ENCODE measurements at places on chromosomes 16 and 17.

DNA sequence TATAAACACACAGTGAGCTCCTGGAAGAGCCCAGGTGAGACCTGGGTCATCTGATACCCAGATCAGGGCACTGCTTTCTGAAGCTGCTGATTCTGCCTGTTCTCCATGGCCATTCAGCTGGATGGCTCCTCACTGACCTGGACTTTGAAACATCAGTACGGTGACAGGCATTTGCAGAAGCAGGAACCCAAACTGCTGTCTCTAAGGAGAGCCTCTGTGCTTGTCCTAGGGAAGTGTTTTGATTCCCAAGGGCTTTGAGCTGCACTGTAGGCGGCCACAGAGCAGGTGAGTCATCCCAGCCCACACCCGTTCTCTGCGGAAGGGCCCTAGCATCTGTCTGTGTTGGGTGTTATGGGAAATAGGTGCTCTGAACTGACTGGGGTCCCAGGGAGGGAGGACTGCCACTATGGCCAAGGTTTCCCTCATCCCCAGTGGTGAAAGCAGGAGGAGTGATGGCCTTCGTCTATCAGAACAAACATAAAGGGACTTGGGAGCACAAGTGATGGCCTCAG, 60.7 kb upstream of the ADCY9 start:
- H3K36me3 ChIP-seq, result no peaks in the 10 kb centered on the region
- peaks cover 1% of the 10 kb centered on the region for H3K27me3 ChIP-seq
- no peak overlapping the region for H3K4me3 ChIP-seq
- peaks cover 34% of the 10 kb centered on the region for H3K4me1 ChIP-seq
- peak; percentile 8 for DNase-seq

DNA sequence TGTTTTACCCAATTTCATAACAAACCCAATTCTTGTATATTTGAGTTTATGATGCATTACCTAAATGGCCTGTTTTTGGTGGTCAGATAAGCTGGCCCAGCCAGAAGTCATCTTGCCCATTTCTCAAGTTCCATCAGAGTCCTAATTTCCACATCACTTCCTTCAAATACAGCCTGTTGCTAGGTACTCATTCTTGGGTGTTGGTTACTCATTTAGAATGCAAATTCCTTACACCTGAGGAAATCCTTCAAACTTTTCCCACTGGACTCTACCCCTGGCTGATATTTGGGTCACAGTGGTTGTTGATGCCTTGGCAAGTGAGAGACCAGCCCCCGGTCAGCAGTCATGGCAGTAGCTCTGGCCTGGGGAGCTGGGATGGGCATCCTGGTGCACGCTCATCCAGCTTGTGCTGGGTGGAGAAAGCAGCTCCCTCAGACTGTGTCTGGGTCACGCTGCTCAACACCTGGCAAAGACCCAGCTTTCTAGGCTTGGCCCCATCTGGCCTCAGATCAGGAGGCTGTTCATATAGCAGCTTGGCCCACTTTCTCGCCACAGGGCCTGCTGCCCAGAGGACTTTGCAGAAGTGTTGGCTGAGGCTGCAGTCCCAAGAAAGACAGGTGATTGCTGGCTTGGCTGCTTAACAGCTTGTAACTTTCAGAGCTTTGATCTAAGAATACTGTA, 25.8 kb downstream of the WSB1 start:
- no peak overlapping the region for H3K4me3 ChIP-seq
- no peak overlapping the region for H3K27ac ChIP-seq
- no peak for DNase-seq
- no peaks in the 10 kb centered on the region for H3K27me3 ChIP-seq
- H3K4me1 ChIP-seq, result peaks cover 35% of the 10 kb centered on the region

DNA sequence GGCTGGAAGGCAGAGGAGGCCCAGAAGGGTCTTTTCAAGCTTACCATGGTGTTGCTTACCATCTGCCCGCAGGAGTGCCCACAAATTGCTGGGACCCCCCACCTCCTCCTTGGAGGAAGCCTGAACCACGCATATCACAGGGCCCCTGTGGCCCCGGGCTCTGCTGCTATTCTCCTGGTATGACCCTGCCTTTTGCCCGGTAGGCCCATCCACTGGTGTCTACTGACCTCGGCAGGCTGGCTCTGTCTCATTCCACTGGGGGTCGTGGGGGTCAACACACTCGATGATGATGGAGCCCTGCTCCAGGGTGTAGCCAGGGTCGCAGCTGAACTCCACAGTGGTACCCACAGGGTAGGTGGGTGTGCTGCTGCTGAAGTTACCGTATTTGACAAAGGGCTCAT, 8.2 kb upstream of the PHF12 start:
- H3K4me3 ChIP-seq, result no peak overlapping the region
- H3K27ac ChIP-seq, result no peak overlapping the region
- no peaks in the 10 kb centered on the region for H3K36me3 ChIP-seq

GRCh38 chr16:69762814-69763598, 874 bp downstream of the WWP2 start:
- peak overlapping the region; percentile 85 for H3K27ac ChIP-seq
- H3K36me3 ChIP-seq, result no peaks in the 10 kb centered on the region
- peak; percentile 37 for DNase-seq
- H3K4me3 ChIP-seq, result peak overlapping the region; percentile 95
- H3K27me3 ChIP-seq, result no peaks in the 10 kb centered on the region
- H3K4me1 ChIP-seq, result peaks cover 60% of the 10 kb centered on the region

DNA sequence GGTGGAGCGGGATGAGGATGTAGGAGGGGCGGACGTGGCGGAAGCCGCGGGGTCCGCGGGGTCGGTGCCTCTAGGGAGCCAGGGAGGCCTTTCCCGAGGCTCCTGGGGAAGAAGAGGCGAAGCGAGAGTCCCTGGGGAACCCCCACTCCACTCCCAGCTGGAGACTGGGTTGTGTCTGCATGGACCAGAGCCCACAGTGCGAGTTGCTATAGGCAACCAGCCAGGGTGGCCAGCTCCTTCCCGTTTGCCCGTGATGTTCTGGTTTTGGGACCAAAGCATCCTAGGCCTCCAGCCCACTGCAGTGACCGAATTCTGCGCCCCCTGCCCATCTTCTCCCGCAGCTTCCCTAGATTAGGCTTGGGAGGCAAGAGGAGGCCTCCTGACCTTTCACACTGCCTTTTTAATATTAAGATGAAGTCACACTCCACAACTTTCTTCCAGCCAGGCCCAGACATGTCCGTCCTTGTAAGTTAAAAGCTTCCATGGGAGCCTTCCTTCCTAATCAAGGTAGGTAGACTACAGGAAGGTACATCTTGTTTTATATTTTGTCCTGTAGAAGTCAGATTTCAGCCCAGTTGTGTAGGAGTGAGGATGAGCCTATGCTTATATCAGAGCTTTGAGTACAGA, 469 bp downstream of the AMZ2 start:
- H3K4me1 ChIP-seq, result peaks cover 27% of the 10 kb centered on the region
- H3K4me3 ChIP-seq, result peak overlapping the region; percentile 77
- DNase-seq, result no peak
- peaks cover 3% of the 10 kb centered on the region for H3K36me3 ChIP-seq
- no peaks in the 10 kb centered on the region for H3K27me3 ChIP-seq

GRCh38 chr16:87996962-87997880, 46.0 kb downstream of the BANP start:
- peaks cover 4% of the 10 kb centered on the region for H3K36me3 ChIP-seq
- peaks cover 11% of the 10 kb centered on the region for H3K4me1 ChIP-seq
- DNase-seq, result no peak

DNA sequence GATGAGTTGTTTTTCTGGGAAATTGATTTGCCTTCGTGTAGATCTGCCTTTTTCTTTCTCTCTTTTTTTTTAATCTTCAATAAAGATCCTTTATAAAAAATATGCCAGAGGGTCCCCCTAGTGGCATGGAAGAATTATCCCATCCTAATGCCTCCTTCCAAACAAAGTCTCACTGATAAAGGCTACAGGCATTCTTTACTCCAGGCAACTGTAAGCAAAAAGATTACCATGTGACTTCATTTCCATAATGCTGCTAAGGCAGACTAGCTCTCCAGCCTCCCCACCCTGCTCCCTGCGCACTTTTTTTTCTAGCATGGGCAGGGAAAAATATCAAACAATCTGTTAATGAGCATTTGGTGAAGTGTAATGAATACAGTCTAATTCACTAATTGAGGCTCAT, 220.2 kb upstream of the CDH8 start:
- H3K4me3 ChIP-seq, result no peak overlapping the region
- no peak for DNase-seq
- H3K36me3 ChIP-seq, result no peaks in the 10 kb centered on the region
- H3K4me1 ChIP-seq, result no peaks in the 10 kb centered on the region
- H3K27ac ChIP-seq, result no peak overlapping the region

DNA sequence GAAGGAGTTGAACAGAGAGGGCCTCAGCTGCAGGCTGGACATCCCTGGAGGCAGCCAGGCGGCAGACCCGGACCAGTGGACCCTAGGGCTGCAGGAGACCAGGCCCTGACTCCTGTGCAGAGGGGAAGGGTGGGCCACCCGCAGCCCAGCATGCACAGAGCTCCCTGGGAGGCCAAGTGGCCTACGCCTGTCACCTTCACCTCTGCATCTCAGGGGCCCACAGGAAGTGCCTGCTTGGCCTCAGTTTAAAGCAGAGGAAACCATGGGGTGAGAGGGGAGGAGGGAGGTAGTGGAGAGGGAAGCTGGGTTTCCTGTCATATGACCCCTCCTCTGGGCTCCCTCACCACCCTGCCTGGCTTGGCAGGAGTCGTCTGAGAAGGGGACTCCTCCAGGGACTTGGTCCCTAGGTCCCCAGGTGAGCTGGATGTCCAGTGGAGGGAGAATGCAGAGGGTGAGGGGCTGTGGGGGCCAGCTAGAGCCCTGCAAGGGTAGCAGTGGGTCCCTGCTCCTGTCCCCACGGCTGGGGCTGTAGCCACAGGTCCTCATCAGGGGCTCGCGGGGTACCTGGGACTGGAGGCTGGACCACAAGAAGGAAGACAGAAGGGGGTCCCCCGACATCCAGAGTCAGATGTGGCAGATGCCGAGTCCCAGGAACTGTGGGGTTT, at the start of gene TMC8:
Gene TMC8 (plus strand): TSS at position 335 of the 665 bp plus-strand sequence. CDS start 818 bp downstream, outside the sequence.
- H3K4me3 ChIP-seq, result peak within 1 kb of the TSS; percentile 51
- peaks cover 9% of the 10 kb centered on the region for H3K36me3 ChIP-seq
- H3K4me1 ChIP-seq, result peaks cover 73% of the 10 kb centered on the region
- no peaks in the 10 kb centered on the region for H3K27me3 ChIP-seq
- H3K27ac ChIP-seq, result peak within 1 kb of the TSS; percentile 6

- peaks cover 30% of the 10 kb centered on the region for H3K27me3 ChIP-seq
- H3K36me3 ChIP-seq, result no peaks in the 10 kb centered on the region
- H3K27ac ChIP-seq, result no peak overlapping the region
- H3K4me1 ChIP-seq, result no peaks in the 10 kb centered on the region
- DNase-seq, result no peak
- H3K4me3 ChIP-seq, result no peak overlapping the region
These were observed 110.5 kb downstream of the HS3ST2 start for GRCh38 chr16:22924492-22924891.

DNA sequence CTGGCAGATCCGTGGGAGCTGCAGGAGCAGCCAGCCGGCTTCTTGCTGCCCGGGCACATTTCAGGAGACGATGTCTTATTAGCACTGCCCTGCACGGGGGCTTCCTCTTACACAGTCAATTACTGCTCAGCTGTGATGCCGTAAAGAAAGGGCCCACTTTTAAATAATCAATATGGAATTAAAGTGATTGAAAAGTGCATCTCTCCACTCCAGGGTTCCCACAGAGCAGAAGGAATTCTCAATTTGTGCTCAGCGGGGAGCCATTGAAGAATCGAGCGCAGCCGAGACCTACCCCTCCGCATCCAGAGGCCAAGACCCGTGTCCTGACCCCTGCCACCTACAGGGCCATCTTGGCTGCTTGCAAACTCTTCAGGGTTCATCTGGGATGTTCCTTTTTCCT, 399.4 kb upstream of the C16orf82 start:
- peaks cover 15% of the 10 kb centered on the region for H3K27me3 ChIP-seq
- H3K27ac ChIP-seq, result no peak overlapping the region
- no peak overlapping the region for H3K4me3 ChIP-seq
- H3K4me1 ChIP-seq, result no peaks in the 10 kb centered on the region
- DNase-seq, result no peak
